ENCODE measurements at places on chromosomes 1 and 21.
A peak's percentile ranks its signal among the peaks of the same experiment; 100 is the strongest.

GRCh38 chr1:180152588-180152987 is 2.1 kb upstream of the QSOX1 start:
- no peak for DNase-seq

DNA sequence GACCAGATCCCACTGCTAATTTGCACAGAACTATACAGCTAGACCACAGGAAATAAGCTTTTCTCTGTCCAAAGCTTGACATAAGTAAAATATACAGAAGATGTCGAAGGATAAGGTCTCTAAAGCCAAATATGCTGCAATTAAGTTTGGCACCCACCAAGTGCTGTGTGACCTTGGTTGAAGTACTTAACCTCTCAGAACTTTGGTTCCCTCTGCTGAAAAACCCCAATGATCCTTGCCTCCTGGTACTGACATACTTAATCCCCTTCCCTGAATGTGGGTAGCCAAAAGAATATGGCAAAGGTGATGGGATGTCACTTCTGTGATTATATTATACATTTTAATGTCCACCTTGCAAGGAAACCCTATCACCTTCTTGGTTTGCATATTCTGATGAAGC is 290.5 kb downstream of the VAV3 start:
- DNase-seq: no peak

GRCh38 chr1:234755449-234755863 is 145.5 kb upstream of the IRF2BP2 start:
- DNase-seq: no peak

DNA sequence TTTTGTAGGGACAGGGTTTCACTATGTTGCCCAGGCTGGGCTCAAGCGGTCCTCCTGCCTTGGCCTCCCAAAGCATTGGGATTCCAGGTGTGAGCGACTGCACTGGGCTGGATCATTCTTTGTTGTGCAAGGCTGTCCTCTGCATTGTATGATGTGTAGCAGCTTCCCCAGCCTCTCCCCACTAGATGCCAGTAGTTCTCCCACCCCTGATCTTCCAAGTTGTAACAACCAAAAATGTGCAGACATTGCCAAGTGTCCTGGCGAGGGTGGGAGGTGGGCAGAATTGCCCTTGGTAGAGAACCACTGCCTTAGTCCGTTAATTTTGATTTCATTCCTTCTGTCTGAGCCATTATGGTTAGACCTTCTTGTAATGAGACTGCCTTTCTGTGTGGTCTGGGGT is 7.2 kb downstream of the GALNT2 start:
- DNase-seq: no peak

- DNase-seq: no peak
Measured at GRCh38 chr1:62089570-62089969, 105.1 kb upstream of the L1TD1 start.

- DNase-seq: no peak
Measured at GRCh38 chr1:228513236-228513900, 26.2 kb downstream of the RNF187 start.

DNA sequence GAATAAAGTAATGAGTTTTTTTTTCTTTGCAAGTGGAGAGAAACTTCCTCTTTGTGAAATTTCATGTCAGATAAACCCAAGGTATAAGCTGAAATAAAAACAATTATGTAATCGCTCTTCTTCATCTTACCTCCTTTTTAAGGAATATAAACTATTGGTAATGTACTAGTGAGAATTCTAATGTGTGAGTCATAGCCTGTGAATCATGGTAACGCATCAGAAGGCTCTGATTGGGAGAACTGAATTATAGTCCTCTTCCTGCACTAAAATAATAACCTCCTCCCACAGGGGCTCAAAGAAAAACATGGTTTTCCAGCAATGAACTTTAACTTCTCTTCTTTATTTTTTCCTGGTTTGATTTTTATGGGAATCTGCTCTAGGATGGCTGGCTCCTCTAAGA is 57.1 kb upstream of the COX20 start:
- no peak for DNase-seq

- DNase-seq: no peak
Measured at GRCh38 chr21:28489162-28489561, 503.5 kb downstream of the LTN1 start.

GRCh38 chr1:11214698-11215380 is 25.7 kb downstream of the ANGPTL7 start:
- no peak for DNase-seq

DNA sequence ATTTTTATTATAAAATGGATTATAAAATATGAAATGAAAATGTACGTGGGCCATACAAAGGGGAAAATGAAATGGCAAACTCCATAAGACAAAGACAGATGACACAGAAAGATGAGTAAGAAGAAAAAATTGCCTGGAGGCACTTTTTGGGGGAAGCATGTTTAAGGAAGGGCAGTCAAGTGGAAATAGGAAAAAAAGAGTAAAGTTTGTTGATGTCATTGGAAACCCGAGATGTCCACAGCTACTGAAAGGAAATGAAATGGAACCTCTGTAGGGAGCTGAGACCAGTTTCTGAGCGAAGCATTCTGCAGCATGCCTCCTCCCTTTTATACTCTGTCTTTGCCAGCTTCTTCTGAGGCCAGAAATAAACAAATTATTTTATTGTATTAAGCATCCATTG is 203.4 kb upstream of the UBE2U start:
- no peak for DNase-seq

DNA sequence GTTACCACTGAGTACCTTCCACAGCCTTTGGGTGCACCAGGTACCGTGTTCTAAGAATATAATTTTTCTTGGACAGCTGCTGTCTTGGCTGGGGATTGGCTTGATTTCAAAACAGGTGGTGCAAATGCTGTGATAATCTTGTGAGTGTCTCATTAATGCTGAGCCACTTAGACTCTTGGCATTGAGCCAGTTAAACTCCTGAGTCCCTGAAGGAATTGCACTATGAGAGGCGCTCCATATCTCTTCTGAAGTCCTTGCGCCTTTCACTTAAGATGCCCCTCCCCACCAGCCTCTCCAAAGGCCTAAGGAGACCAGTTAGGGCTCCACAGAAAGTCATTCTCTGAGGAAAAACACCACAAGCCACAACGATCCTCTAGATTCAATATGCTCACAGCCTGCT is 51.0 kb downstream of the BACH1 start:
- DNase-seq: no peak

GRCh38 chr1:5754817-5755551 is 237.2 kb downstream of the NPHP4 start:
- DNase-seq: no peak

DNA sequence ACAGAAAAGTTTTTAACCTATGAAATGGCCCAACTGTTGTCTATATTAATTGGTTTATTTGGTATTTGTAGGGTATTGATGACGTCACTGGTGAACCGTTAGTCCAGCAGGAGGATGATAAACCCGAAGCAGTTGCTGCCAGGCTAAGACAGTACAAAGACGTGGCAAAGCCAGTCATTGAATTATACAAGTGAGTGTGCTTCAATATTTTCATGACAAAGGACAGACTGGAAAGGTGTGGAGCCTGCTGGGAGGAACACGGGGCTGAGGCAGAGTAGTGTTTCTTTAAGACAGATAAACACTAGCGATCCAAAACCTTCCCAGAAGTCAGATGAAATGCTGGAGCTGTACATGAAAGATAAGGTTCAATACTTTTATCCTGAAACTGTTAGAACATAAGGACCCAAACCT is 76.7 kb downstream of the AK4 start:
- no peak for DNase-seq

GRCh38 chr1:92274939-92275338 is 23.8 kb downstream of the GLMN start:
- DNase-seq: no peak

- no peak for DNase-seq
Measured at GRCh38 chr1:80251591-80251990, 1245.1 kb upstream of the ADGRL4 start.

DNA sequence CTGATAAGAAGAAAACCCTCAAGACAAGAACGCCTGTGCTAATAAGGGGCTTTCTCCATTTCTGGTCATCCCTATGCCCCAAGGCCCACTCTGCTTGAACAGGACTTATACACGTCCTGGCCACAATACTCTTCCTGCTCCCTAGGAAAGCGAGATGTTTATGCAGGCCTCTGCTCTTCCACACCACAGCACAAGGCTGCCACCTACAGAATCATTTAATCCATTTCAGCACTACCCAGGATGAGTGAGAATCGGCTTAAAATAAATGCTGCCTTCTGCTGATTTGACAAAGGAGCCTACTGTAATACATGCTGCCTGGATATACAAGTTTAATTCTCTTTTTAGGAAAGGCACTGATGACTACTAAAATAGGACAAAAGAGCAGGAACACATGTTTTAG is 29.4 kb downstream of the FRRS1 start:
- peak; percentile 71 for DNase-seq

- no peak for DNase-seq
Measured at GRCh38 chr1:240991230-240991629, 365.8 kb downstream of the RGS7 start.

GRCh38 chr1:197954718-197955418 is 37.7 kb downstream of the LHX9 start:
- DNase-seq: no peak

DNA sequence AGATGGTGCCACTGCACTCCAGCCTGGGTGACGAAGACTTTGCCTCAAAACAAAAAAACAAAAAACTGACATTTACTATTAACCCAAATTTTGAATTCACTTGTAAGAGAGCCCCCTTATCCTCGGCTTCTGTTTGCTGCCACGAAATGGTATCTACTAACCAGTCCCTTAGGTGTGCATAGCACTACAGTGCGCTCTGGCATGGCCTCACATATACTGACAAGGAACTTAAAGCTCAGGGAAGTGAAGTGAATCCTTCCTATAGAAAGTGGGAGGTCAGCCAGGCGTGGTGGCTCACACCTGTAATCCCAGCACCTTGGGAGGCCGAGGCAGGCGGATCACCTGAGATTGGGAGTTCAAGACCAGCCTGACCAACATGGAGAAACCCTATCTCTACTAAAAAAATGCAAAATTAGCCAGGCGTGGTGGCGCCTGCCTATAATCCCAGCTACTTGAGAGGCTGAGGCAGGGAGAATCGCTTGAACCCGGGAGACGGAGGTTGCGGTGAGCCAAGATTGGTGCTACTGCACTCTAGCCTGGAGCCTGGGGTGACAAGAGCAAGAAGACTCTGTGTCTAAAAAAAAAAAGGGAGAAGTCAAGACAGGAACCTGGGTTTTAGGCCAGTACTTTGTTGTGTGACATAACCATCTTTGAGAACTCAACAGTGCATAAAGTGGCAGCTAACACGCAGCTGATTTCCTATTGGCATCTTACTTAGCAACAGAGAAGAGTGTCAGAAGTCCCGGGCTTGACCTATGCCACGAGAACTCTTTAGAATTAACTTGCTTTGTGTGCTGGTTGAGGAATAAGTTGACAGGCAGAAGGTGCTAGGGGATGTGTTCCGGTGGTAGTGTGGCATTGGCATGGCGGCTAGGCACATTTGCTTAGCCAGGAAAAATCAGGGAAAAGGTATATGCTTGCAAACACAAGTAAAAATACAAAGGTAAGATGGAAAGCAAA is 16.8 kb downstream of the ERRFI1 start:
- DNase-seq: no peak

DNA sequence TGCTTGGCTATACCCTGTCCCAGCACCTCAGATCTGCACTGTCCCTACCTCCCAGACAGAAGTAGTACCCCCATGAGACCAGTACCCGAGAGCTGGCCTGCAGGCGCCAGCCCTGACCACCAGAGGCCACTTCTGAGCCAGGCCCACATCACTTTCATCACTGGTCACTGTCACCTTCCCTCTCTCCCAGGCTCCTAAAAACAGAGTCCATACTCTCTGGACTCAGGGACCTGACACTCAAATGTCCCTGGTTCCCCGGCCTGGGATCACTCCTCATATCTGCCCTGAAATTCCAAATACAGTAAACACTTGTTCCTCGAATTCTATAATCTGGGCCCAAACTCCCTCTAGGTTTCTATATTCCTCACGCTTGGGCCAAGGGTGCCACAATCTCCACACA is 18.7 kb downstream of the TMEM53 start:
- no peak for DNase-seq

DNA sequence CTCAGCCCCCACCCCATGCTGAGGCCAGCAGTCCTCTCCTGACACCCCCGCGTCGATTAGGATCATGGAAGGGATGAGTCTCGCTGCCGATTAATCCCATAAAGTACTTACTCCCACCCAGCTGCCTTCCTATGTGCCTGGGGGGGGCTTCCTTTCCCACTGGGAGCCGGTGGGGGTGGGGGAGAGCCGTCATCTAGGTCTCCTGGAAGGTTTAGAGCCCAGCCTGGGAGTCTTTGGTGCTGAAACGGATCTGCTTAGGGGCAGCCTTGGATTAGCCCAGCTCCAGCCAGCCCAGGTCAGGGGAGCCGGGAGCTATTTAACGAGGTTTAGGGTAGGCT is 9.8 kb downstream of the SAMD11 start:
- DNase-seq: no peak

DNA sequence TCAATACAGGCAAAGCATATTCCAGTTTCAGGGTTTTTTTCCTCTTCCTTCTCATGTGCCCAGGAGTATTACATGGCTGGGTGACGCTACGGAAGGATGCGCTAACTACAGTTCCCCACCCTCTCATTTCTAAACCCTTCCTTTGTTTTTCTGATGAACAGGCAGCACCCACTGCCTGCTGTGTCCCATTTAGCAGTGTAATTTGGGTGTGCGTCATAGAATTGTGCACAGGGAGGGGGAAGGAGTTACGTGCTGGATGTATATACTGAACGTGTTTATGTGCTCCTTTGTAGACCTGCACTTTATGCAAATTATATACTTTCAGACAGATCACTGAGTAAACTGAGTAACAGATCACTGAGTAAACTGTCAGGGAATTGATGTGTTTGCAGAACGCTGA is 44.5 kb downstream of the ELAPOR1 start:
- DNase-seq: no peak

- no peak for DNase-seq
Measured at GRCh38 chr1:173190101-173190936, 16.8 kb downstream of the TNFSF4 start.

- DNase-seq: no peak
Measured at GRCh38 chr1:50666849-50667248, 243.6 kb upstream of the DMRTA2 start.

DNA sequence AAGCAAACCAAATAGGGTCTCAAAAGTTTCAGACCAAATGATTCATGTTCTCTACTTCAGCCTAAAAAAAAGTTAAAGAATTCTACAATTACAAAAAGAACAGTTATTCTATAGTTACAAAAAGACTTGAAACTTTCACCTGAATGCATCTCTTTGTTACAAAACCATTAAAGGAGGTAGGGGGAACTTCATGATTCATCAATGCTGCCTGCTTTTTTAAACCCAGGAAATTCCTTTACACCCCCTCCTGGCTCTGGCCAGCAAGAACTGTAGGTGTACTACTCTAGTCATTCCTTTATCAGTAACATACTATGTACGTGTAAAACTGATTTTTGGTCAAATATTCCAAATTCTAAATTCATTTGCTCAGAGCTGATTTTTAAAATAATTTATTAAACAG is 5.0 kb downstream of the FAF1 start:
- no peak for DNase-seq

All from HAP-1 (cell line).